ENCODE measurements at places on chromosomes 12 and 14.

DNA sequence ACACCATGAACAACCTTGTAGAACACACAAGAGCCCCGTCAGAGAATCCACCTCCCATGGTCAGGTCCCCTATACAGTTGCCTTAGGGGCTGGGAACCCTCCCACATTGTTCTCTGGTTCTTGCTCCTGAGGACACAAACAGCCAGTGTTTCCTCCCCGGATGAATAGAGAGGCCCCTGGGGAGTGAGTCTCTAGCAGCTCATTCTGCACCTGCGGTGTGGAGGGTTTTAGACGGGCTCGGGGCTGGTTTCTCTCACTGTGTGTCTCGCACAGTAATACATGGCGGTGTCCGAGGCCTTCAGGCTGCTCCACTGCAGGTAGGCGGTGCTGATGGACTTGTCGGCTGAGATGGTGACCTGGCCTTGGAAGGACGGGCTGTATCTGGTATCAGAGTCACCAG is 1052.1 kb downstream of the TMEM121 start:
- no peak for DNase-seq

GRCh38 chr14:96925422-96925821 is 128.2 kb downstream of the VRK1 start:
- no peak for DNase-seq

- DNase-seq, result no peak
Observed at GRCh38 chr12:26599096-26599695, 233.8 kb downstream of the ITPR2 start.

- no peak for DNase-seq
Observed at GRCh38 chr12:10632226-10632625, 18.8 kb upstream of the MAGOHB start.

DNA sequence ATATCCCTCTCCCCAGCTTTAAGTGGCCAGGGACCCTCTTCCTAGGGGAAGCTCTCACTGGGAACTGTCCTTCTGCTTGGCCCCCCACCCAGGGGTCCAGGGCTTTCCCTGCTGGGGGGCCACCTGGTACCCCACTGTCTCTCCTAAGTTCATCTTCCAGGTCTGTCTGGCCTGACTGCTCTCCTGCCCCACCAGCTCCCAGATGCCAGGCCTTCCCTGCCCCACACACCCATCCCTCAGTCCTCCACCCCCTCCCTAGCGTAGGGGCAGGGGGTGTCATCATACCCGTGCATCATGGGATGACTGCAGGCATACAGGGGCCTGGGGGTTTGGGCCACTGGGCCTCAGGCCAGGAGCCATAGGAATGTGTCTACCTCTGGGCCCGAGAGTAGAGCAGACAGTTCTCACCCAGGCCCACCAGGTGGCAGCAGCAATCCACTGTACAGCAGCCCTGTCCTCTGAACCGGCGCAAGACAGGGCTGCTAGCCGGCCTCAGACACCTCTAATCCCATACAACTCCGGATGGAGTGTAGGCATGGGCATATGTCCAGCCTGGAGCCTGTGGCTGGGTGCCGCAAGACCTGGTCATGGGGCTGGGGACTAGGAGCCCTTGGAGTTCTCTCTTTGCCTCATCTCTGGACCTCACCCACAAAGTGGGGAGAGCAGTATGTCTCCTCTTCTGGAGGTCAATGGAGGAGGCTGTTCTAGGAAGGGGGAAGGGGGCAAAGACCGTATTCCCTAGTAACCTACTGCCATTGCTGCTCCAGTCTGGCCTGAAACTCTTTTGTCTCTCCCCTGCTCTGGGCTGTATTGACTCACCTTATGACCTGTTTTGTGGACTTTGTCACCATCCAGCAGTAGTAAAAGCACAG is 10.0 kb upstream of the SMARCD1 start:
- DNase-seq, result peak; percentile 81

GRCh38 chr14:57736391-57736790 is 129.5 kb downstream of the SLC35F4 start:
- DNase-seq, result no peak
